ENCODE measurements at places on chromosomes 2 and 18.

- H3K27ac ChIP-seq: no peak overlapping the region
- H3K4me3 ChIP-seq: no peak overlapping the region
- peaks cover 19% of the 10 kb centered on the region for H3K4me1 ChIP-seq
- no peaks in the 10 kb centered on the region for H3K27me3 ChIP-seq
These were observed 53.8 kb downstream of the STAT1 start for GRCh38 chr2:190959911-190960788.

DNA sequence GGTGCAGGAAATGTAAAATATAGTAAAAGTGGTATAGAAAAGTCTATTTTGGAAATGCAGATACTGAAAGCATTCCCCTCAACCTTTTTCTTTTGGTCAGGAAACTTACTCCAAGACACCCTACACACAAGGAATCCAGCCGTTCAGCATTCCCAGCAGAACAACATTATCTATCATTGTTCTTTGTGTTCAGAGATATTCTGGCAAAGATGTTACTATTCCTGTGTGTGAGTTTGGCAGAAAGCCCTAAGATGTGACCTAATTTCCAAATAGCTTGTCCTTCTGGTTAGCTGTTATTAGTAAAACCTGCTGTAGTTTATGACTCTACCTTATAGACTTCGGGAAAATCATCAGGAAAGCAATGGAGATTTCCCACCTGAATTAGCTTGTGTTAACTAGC, 78.1 kb upstream of the PELI1 start:
- peaks cover 1% of the 10 kb centered on the region for H3K27me3 ChIP-seq
- DNase-seq: no peak
- H3K36me3 ChIP-seq: peaks cover 3% of the 10 kb centered on the region
- peaks cover 28% of the 10 kb centered on the region for H3K4me1 ChIP-seq

DNA sequence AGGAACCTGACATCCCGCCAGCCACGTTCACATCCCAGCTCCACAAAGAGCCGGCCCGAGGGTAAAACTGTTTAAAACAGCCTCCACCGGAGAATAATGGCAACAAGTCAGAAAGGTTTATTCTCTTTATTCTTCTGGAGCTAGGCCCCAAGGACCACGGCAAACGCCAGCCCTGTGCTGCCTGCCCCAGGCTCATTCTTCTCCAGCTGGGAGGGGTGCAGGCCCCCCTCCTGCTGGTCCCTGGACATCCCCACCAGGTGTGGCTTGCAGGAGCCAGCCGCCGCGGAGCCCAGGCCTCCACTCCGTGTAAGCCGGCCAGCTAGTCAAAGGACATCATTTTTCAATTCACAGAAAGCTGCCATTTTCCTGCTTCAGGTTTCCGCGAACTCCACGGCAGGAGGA, 65.8 kb upstream of the SALL3 start:
- H3K27me3 ChIP-seq: no peaks in the 10 kb centered on the region
- H3K4me1 ChIP-seq: no peaks in the 10 kb centered on the region
- H3K4me3 ChIP-seq: no peak overlapping the region
- H3K36me3 ChIP-seq: no peaks in the 10 kb centered on the region
- no peak for DNase-seq

GRCh38 chr18:42620657-42621056, 494.8 kb downstream of the RIT2 start:
- no peaks in the 10 kb centered on the region for H3K27me3 ChIP-seq
- H3K27ac ChIP-seq: no peak overlapping the region
- no peak overlapping the region for H3K4me3 ChIP-seq

GRCh38 chr18:79395308-79395640, 456 bp upstream of the NFATC1 start:
- peak overlapping the region; percentile 86 for H3K27ac ChIP-seq
- H3K36me3 ChIP-seq: peaks cover 25% of the 10 kb centered on the region
- H3K27me3 ChIP-seq: peaks cover 23% of the 10 kb centered on the region
- peak overlapping the region; percentile 80 for H3K4me3 ChIP-seq
- peaks cover 14% of the 10 kb centered on the region for H3K4me1 ChIP-seq

GRCh38 chr2:47237375-47238334, 82.5 kb upstream of the STPG4 start:
- H3K27ac ChIP-seq: no peak overlapping the region
- no peak for DNase-seq
- H3K27me3 ChIP-seq: peaks cover 12% of the 10 kb centered on the region
- H3K36me3 ChIP-seq: no peaks in the 10 kb centered on the region
- H3K4me3 ChIP-seq: no peak overlapping the region
- peaks cover 2% of the 10 kb centered on the region for H3K4me1 ChIP-seq

- H3K27ac ChIP-seq: no peak overlapping the region
- H3K36me3 ChIP-seq: no peaks in the 10 kb centered on the region
- no peaks in the 10 kb centered on the region for H3K27me3 ChIP-seq
- H3K4me1 ChIP-seq: no peaks in the 10 kb centered on the region
- no peak overlapping the region for H3K4me3 ChIP-seq
- DNase-seq: no peak
These were observed 371.9 kb upstream of the KCNH7 start for GRCh38 chr2:163210430-163210918.

- H3K4me3 ChIP-seq: no peak overlapping the region
- H3K27me3 ChIP-seq: peaks cover 18% of the 10 kb centered on the region
- peaks cover 25% of the 10 kb centered on the region for H3K4me1 ChIP-seq
- H3K36me3 ChIP-seq: no peaks in the 10 kb centered on the region
- peak overlapping the region; percentile 65 for H3K27ac ChIP-seq
These were observed 228.6 kb upstream of the ID2 start for GRCh38 chr2:8452979-8453903.

GRCh38 chr2:121133551-121134319, 151.3 kb downstream of the TFCP2L1 start:
- H3K4me1 ChIP-seq: no peaks in the 10 kb centered on the region
- no peak overlapping the region for H3K27ac ChIP-seq
- H3K27me3 ChIP-seq: no peaks in the 10 kb centered on the region
- no peaks in the 10 kb centered on the region for H3K36me3 ChIP-seq

DNA sequence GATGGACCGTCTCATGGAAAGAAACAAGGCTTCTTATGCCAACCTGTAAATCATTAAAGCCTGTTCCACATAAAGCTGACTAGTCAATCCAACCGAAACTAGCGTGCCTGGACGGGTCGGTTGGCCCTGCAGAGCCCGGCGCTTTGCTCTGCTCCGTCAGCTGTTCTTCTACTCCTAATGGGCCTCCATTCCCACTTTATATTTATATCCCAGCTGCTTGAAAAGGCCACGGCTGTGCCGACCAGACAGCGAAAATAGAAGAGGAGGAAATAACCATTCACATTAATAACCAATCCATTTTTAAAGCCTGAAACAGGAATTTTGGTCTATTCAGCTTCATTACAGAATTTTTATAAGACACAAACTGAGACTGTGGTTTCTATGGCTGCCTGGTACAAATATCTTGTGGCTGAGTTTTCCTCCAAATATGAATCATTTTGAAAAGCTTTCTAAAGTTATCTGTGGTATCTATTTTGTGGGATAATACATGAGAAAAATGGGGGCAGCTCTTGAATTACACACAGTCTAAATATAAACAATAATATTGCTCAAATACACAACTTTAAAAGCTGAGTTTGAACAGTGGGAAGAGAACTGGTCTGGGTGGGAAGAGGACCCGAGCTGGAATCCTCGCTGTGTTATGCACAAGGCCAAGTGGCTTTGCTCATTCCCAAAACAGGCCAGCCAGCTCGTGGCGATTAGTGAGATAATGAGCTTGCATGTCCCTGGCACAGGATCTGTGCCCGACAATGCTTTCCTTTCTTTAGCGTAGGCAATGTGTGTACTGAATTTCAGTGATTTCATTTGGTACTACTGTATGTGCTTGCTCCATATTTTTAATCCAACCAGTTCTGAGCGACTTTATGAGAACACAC, 10.5 kb upstream of the FAM124B start:
- H3K36me3 ChIP-seq: no peaks in the 10 kb centered on the region
- H3K4me3 ChIP-seq: no peak overlapping the region
- peaks cover 8% of the 10 kb centered on the region for H3K4me1 ChIP-seq
- H3K27me3 ChIP-seq: peaks cover 42% of the 10 kb centered on the region
- DNase-seq: no peak
- H3K27ac ChIP-seq: no peak overlapping the region

- H3K4me3 ChIP-seq: no peak overlapping the region
- H3K27me3 ChIP-seq: peaks cover 45% of the 10 kb centered on the region
- H3K27ac ChIP-seq: no peak overlapping the region
- H3K36me3 ChIP-seq: no peaks in the 10 kb centered on the region
These were observed 33.5 kb upstream of the CCDC93 start for GRCh38 chr2:118047380-118047826.
